Stimulated activated CD4-positive, alpha-beta T cell treated with anti-CD3 and anti-CD28 coated beads, Interleukin-2, amount 100 ng/mL, for 48 hours (primary cell): ENCODE measurements at places on chromosomes 5 and 9.

GRCh38 chr9:98150164-98150563 lies 31.1 kb upstream of the TRIM14 start:
- DNase-seq: no peak

- no peak for DNase-seq
Observed at GRCh38 chr5:141585594-141585993, 33.2 kb downstream of the DIAPH1 start.

GRCh38 chr9:84788803-84789462 lies 119.4 kb downstream of the NTRK2 start:
- DNase-seq: no peak

DNA sequence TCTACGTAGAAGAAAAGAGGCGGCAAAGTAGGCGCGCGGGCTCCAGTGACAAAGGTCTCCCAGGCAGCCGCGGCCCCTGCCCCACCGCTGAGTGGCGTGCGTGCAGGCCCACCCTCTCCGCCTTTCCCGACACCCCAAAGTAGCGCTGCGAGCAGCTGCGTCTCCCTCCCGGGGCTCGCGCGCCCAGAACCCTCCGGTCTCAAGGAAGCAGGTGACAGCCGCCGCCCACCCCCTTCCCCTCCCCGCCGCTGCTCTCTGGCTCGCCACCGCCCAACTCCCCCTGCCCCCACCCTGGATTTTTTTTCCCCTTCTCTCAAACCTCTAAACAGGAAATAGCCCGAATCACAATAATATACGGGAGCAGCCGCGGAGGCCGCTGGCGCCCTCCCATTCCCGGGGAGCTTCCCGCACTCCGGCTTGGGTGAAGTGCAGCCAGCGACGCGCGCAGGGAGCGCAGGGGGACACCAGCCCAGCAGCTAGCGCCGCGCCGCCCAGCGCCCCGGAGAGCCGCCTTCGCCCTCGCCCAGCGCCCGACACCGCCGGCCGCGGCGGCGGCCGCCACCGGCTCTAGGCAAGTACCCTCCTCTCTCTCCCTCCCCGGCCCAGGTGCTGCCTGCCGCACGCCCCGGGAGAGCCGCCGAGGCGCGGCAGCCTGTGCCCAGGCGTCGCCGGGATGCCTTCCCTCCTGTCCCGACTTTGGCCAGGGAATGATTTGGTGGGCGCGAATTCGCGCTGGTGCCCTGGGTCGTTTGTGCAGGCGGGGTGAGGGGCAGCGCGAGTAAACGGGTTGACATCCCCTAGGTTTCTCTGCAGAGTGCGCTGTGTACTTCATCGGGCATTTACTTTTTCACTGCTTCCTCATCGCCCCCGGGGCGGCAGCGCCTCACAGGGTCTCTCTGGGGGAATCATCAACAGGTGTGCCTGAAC lies 52.7 kb upstream of the TJP2 start:
- peak; percentile 15 for DNase-seq

- DNase-seq: peak; percentile 16
Observed at GRCh38 chr9:124257844-124258606, at the start of gene NEK6. NEK6 (plus strand) TSS chr9:124257949; CDS start chr9:124301965, 44,016 bp downstream.

DNA sequence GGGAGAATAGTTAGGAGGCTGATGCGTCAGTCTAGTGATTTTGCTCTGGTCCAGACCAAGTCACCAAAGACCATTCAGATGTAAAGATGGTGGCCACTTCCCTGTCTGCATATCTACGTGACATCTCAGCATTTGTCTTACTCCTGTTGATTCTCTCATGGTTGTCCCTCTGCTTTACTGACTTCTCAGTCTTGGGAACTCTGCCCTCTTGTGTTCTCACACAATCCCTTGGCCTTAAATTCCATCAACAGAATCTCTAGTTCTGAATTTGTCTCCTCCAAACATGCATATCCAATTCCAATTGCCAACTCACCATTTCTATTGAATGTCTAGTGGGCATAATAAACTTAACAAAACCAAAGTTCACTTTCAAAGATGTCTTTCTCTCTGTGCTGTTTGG lies 147.8 kb downstream of the SLC24A2 start:
- DNase-seq: no peak
